ENCODE measurements at places on chromosomes 16 and 17. TPM values are rescaled to one million over a fixed set of nuclear protein-coding genes. Genes with fewer than 3 reads are reported as not detected.
A peak's percentile ranks its signal among the peaks of the same experiment; 100 is the strongest.

GRCh38 chr16:60815033-60815432 is 1221.2 kb downstream of the CDH8 start:
- no peak for DNase-seq

The P3H4 gene
- 2.5 TPM for total RNA-seq

- DNase-seq: no peak
Observed at GRCh38 chr17:39612291-39612894, 4.7 kb upstream of the NEUROD2 start.

GRCh38 chr17:50833510-50834428 is 1.6 kb upstream of the WFIKKN2 start:
- DNase-seq: no peak

- DNase-seq: peak; percentile 62
Observed at GRCh38 chr17:67469208-67469980, 92.3 kb downstream of the PITPNC1 start.

The CACNG5 gene
- not detected for total RNA-seq

- no peak for DNase-seq
Observed at GRCh38 chr16:50519001-50519400, 29.2 kb upstream of the NKD1 start.

DNA sequence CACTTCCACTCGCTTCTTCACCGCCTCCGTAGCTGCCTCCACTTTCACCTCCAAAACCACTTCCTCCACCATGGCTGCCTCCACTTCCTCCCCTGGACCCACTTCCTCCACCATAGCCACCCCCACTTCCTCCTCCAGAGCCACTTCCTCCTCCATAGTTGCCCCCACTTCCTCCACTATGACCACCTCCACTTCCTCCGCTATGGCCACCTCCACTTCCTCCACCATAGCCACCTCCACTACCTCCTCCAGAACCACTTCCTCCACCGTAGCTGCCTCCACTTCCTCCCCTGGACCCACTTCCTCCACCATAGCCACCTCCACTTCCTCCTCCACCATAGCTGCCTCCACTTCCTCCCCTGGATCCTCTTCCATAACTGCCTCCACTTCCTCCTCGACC is 4.5 kb downstream of the KRT9 start:
- peak; percentile 16 for DNase-seq

DNA sequence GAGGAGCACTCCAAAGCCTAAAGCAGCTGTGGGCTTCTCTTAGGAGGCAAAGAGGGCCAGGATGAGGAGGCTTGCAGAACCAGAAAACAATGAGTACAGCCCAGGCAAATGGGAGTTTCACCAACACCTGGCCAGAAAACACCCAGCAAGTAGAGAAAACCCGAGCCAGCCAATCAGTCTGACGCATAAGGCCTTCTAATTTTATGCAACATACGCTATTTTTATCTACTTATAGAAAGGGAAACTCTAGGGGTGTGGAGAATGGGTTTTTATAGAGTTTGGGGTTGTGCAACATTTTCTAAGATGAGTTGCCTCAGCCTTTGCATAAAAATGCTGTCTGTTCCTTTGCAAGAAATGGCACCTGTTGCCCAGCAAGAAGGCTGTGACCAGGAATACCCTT is 529.0 kb upstream of the CDH5 start:
- DNase-seq: no peak

- DNase-seq: no peak
Observed at GRCh38 chr17:73262676-73263642, 1.3 kb upstream of the CPSF4L start.

DNA sequence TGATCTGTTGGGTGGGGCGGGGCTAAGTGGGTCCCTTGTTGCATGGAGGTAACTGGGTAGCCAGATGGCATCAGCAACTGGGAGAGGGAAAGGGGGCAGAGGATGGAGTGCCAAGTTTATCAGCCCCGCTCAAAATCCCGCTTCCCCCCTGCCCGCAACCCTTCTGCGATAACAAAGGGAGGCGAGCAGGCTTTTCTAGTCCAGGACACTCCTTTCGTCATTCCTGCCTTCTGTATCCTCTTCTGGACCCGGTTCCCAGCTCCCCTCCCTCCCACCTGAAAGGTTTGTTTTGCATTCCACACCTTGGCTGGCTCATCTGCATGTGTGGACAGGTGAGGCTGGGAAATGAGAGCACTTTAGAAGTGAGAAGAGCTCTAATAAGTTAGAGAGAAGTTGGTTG is 53.3 kb downstream of the HLF start:
- DNase-seq: no peak

DNA sequence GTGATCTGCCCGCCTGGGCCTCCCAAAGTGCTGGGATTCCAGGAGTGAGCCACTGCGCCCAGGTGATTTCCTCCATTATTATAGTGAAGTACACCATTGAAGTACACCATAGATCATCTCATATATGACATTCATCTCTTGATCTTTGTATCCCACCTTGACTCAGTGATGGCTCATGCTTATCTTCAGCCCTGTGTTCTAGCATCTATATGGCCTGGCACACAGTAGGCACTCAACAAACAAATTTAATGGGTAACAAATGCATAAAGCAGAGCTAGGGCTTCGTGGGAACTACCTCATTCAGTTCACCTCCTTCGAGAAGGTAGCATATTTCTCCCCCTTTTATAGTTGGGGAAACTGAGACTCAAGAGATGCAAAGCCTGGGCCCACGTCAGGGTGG is 952 bp downstream of the ENKD1 start:
- no peak for DNase-seq

The EXOC7 gene
- total RNA-seq: 63.3 TPM

All from activated CD4-positive, alpha-beta memory T cell treated with anti-CD3 and anti-CD28 coated beads for 36 hours (primary cell).